ENCODE measurements at places on chromosomes 12 and 14.
A peak's percentile ranks its signal among the peaks of the same experiment; 100 is the strongest.

DNA sequence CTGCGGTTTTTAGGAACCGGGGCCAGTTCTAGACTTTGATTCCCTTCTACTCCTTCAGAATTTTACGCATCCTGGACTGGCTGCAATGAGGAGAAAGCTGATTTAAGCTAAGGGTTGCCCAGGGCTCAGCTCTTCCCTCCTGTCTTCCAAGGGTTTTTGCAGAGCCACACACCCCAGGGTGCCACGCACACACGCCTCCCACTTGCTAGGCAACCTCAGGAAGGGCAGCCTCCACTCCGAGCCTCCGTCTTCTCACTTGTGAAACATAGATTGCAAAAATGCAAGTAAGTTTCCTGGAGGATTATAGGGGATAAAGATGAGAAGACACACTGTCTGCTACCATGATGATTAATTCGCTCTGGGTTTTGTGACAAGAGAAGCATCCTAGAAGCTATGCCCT is 31.7 kb downstream of the NOS1 start:
- DNase-seq, result no peak

- DNase-seq, result no peak
These were observed 170.1 kb downstream of the ADGRD1 start for GRCh38 chr12:131123817-131124216.

DNA sequence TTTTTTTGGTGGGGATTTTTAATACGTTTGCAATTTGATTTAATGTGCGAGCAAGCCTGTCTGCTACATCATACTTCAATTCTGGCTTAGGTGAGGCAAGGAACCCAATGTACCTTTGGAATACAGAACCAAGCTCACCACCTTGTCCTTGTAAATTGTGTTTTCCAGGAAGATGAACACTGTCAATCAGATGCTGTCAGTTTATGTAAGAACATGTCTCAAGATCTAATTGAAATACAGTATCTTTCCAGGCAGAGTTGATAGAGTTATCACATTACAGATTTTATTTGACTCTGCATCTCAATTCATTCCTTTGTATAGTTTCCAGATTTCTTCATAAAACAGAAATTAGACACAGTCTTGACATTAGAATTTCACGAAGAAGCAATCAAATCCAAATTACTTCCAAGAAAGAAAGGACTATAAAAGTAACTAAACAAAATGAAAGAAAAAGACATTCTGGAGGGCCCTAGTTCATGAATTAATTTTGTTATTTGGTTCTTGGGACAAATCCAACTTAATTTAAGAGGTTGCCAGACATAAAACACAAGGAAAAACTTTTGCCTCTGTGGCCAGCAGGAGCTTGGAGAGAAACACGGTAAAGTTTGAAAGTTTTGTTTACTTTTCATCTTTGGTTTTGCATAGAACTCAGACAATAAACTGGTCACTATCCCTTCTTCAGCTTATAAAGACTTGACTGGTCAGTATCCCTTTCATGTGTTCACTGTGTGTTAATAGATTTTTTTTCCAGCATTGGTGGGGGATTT is 16.4 kb upstream of the MED13L start:
- no peak for DNase-seq

- DNase-seq, result no peak
These were observed 32.1 kb upstream of the STON2 start for GRCh38 chr14:81432219-81432661.

DNA sequence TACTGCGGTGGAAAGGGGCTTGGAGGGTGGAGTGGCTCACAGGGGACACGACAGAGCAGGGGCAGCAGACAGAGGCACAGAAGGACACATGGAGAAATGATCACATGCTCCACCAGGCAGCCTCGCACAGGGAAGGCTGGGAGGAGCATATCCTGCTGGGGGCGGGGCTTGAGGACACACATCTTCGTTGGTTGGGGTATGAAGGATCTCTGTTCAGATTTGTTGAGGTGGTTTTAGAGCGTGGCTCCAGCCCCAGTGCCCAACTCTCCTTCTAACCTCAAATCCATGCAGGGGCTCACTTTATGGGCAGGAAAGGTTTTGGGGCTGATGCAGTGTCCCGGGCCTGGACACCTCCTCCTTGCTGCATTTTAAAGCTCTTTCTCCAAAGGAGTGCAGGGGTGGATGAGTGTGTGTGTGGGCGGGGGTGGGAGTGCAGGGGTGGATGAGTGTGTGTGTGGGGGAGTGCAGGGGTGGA is 733 bp upstream of the P3H3 start:
- peak; percentile 47 for DNase-seq

GRCh38 chr14:36167431-36167830 is 9.1 kb downstream of the PTCSC3 start:
- no peak for DNase-seq

DNA sequence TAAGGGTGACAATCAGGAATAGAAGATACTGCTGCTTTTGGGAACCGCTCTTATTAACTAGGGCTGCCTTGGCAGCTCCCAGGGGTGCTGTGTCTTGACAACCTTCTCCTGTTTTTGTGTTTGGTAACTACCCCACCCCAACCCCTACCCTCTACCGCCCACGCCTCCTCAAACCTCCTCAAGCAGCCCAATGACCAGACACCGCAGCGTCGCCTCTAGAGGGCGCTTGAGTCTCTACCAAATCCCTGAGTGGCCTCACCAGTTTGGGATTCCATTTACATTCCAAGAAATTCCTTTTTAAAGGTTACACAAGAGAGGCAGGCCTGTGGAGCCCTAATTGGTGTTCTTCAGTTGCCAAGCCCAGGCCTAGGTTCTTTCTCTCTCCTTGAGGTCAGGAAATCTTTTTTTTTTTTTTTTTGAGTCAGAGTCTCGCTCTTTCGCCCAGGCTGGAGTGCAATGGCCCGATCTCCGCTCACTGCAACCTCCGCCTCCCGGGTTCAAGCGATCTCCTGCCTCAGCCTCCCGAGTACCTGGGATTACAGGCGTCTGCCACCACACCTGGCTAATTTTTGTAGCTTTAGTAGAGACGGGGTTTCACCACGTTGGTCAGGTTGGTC is 72.4 kb upstream of the USP44 start:
- peak; percentile 51 for DNase-seq

- peak; percentile 23 for DNase-seq
These were observed 40.7 kb downstream of the NEUROD4 start for GRCh38 chr12:55060470-55060869.

DNA sequence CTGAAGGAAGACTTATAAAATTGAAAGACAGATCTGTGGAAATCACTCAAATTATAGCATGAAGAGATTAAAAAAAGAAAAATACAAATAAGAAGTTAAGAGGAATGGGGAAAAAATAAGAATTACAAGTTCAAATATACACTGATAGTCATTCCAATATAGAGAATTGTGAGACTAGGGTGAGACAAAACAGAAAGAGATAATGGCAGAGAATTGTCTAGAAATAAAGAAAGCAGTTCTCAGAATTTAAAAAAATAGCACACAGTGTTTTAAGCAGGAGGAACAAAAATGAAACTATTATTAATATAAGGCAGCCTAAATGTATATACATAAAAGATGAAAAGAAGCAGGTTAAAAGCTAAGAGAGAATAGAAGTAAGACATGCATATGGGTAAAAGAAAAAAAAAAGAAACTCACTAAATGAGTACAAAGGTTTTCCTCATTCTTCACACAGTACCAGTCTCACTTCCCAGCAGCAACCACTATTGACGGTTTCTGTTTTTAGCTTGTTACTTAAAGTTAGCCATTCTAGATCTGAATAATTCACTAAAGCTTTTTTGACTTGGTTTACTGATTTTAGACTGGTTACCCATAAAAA is 31.1 kb downstream of the SLC38A4 start:
- no peak for DNase-seq

DNA sequence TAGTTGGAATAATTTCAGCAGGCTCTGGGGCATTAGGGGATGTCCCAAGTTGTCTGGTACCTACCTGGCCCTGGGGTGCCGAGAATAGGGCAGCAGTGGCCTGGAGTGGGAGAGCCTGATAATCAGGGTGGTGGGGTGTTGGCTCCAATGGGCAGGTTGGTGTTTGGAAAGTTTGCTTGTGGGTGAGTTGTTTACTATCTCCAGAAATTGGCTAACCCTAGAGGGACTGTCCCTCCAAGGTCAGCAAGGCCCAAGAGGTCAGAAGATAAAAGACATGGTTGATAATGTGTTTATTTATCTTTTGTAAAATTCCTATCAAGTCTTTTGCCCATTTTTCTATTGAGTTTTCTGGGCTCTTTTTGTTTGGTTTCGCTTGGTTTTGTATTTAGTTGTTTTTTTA is 105.1 kb downstream of the KICS2 start:
- no peak for DNase-seq

DNA sequence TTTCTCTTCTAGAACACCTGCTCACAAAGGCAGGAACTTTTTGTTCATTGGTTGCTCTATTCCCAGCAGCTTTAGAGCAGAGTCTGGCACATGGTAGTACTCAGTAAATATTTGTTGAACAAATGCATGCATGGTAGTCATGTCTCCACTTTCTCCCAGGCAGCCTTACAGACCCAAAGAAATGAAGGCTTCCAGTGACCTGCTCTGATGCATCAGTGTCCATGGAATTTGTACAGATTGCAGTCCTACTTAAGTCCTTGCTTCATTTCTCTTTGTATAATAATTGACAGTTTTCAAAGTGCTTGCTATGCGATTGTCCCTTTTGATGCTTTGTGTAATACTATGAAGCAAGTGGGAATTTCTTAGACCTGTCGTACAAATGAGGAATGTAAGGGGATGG is 119.6 kb downstream of the DERA start:
- no peak for DNase-seq

DNA sequence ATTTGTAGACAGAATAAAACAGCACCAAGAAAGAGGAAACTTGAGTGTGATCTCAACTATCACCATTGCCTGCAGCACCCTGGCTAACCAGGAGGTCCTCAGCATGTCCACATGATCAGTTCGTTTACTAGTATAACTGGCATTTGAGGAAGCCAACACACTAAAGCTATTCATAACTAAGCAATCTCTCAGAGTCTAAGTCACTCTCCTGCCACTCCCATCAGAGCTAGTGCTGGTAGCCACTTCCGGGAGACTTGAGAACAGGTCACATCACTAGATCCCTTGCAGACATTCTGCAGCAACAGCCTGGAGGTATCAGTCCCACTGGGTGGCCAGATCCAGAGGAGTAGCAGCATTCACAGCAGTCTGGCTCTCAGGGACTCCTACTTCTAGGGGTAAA is 352.9 kb upstream of the OR4E1 start:
- no peak for DNase-seq

Data from OCI-LY7 (cell line).